A549 treated with RU486 at 1 μM for 4 hours (cell line): ENCODE measurements at places on chromosomes 1 and 21. TPM values are rescaled to one million over a fixed set of nuclear protein-coding genes. Genes with fewer than 3 reads are reported as not detected.

The CENPF gene
- 68.6 to 105 TPM (median 85.6 TPM) in 5 replicates for total RNA-seq

The F5 gene
- total RNA-seq, result 0.03 to 0.12 TPM (median 0.10 TPM) in 5 replicates

The EPHA2 gene
- 95.0 to 145 TPM (median 135 TPM) in 5 replicates for total RNA-seq

The ROR1 gene
- total RNA-seq, result 8.0 to 12.9 TPM (median 10.7 TPM) in 5 replicates

The KRTAP10-9 gene
- total RNA-seq, result not detected in 5 replicates

The SCCPDH gene
- total RNA-seq, result 37.2 to 49.2 TPM (median 48.4 TPM) in 5 replicates

The TCEA3 gene
- 0.27 to 0.45 TPM (median 0.42 TPM) in 5 replicates for total RNA-seq

The UQCRHL gene
- 5.8 to 9.1 TPM (median 7.7 TPM) in 5 replicates for total RNA-seq

The B3GALT2 gene
- not detected in 5 replicates for total RNA-seq

The TMEM81 gene
- total RNA-seq, result 1.9 to 4.2 TPM (median 2.2 TPM) in 5 replicates

The CDK18 gene
- 0.70 to 1.3 TPM (median 0.90 TPM) in 5 replicates for total RNA-seq

The MLLT11 gene
- 10.3 to 19.6 TPM (median 18.6 TPM) in 5 replicates for total RNA-seq

The INAVA gene
- total RNA-seq, result 29.7 to 46.4 TPM (median 37.9 TPM) in 5 replicates

The GDAP2 gene
- total RNA-seq, result 6.8 to 8.5 TPM (median 8.3 TPM) in 5 replicates

The CELA3B gene
- not detected in 5 replicates for total RNA-seq

The GRIK3 gene
- total RNA-seq, result not detected in 5 replicates

The EPHA10 gene
- 0.44 to 1.2 TPM (median 0.97 TPM) in 5 replicates for total RNA-seq

The SAMSN1 gene
- not detected in 5 replicates for total RNA-seq

The BSND gene
- not detected in 5 replicates for total RNA-seq

The NCAM2 gene
- total RNA-seq, result not detected in 5 replicates

The RBM11 gene
- not detected in 5 replicates for total RNA-seq

The BLACAT1 gene
- 0.05 TPM in 1 of 5 replicates, not detected in the others for total RNA-seq

The AIM2 gene
- not detected in 5 replicates for total RNA-seq

The ZNF684 gene
- total RNA-seq, result 1.6 to 2.5 TPM (median 2.1 TPM) in 5 replicates

The UBL4B gene
- total RNA-seq, result not detected in 5 replicates

The TRNP1 gene
- total RNA-seq, result 146 to 217 TPM (median 205 TPM) in 5 replicates

The KRTAP13-3 gene
- not detected in 5 replicates for total RNA-seq

The SLC1A7 gene
- not detected in 5 replicates for total RNA-seq

The SPRR3 gene
- not detected in 5 replicates for total RNA-seq

The MSH4 gene
- not detected in 5 replicates for total RNA-seq

The KRTAP11-1 gene
- total RNA-seq, result not detected in 5 replicates

The UBR4 gene
- 91.6 to 131 TPM (median 105 TPM) in 5 replicates for total RNA-seq

The CELA3A gene
- not detected in 5 replicates for total RNA-seq

The CAMK2N1 gene
- total RNA-seq, result 27.4 to 53.4 TPM (median 53.3 TPM) in 5 replicates

The SLAMF6 gene
- total RNA-seq, result not detected in 5 replicates

The HHIPL2 gene
- 9.3 to 12.1 TPM (median 10.8 TPM) in 5 replicates for total RNA-seq

The ZNF695 gene
- 1.2 to 2.5 TPM (median 2.2 TPM) in 5 replicates for total RNA-seq

The DTL gene
- 21.4 to 31.7 TPM (median 26.7 TPM) in 5 replicates for total RNA-seq

The WLS gene
- 17.7 to 22.1 TPM (median 18.8 TPM) in 5 replicates for total RNA-seq

The RGS13 gene
- total RNA-seq, result not detected in 5 replicates

The HUNK gene
- total RNA-seq, result 1.4 to 1.8 TPM (median 1.7 TPM) in 5 replicates

The AKR7A2 gene
- total RNA-seq, result 34.4 to 54.8 TPM (median 52.5 TPM) in 5 replicates

The FALEC gene
- total RNA-seq, result 0.29 to 0.46 TPM in 2 of 5 replicates, not detected in the others

The SH3BGRL3 gene
- 116 to 199 TPM (median 158 TPM) in 5 replicates for total RNA-seq

The TSPAN1 gene
- total RNA-seq, result 1.7 to 4.6 TPM (median 2.3 TPM) in 5 replicates

The OR6K2 gene
- not detected in 5 replicates for total RNA-seq

The ECM1 gene
- total RNA-seq, result 1.5 to 2.4 TPM (median 1.8 TPM) in 5 replicates

The WNT9A gene
- 5.6 to 9.6 TPM (median 8.2 TPM) in 5 replicates for total RNA-seq
